Activated CD4-positive, alpha-beta T cell treated with anti-CD3 and anti-CD28 coated beads for 24 hours (primary cell): ENCODE measurements at places on chromosomes 12 and 14.

- DNase-seq: no peak
Measured at GRCh38 chr12:62933602-62934238, 1.2 kb downstream of the PPM1H start.

- no peak for DNase-seq
Measured at GRCh38 chr14:52348279-52348678, 34.2 kb downstream of the PTGER2 start.

GRCh38 chr14:104106471-104106991 lies 21.0 kb downstream of the ASPG start:
- DNase-seq: no peak

DNA sequence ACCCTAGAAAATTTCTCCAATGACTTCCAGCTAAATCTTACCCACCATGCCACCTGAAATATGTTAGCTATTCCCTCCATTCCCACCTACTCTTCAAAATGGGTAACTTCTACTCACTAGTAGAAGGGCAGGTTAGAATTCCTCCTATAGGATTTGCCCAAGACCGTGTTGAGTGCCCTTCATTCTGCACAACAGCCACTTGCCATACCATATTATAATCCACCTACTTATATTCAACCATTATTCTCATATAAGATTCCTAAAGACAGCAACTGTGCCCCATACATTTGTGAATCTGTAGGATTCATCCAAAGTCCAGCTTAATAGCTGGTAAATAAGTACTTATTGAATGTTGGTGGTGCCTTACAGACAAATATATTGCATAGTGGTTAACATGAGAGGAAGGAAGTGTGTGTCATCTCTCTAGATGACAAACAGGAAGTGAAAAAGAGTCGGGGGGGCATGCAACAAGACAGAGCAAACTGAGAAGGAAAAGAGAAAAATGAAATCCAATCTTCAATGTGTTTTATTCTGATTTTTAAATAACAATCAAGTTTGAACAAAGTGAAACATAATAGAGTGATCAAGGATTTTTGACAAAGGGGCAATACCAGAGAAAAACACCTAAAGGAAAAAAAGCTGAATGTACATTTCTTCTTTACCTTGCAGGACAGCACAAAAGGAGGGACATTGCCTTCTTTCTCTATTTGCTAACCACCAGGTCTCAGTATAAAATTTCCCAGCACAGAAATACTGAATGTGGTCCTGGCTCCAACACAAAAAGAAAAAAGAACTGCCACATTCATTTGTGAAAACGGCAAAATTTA lies 389.3 kb upstream of the USP15 start:
- no peak for DNase-seq

DNA sequence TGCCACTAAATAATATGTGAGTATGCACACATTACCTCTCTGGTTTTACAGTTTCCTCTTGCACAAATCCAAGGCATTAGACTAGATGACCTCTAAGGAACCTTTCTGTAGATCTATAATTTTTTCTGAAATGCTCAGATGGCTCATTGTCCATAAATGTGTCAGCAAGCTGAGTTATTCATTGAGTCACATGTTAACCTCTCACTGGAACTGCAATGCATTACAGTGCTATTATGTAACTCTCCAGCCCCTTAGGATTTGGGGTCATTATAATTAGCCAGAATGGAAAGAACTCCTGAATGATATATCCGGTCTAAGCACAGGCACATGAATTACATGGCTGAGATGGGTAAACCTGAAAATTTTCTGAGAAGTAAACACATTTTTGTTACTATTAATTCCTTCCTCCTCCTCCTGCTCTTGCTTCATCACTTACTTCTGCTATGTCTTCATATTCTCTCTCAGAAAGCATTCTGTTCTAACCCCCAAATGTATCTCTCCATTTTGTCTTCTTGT lies 20.3 kb upstream of the DRAM1 start:
- DNase-seq: no peak

- DNase-seq: no peak
Measured at GRCh38 chr14:54537651-54538050, 27.9 kb downstream of the CGRRF1 start.

GRCh38 chr12:71011261-71011660 lies 90.7 kb upstream of the PTPRR start:
- no peak for DNase-seq

DNA sequence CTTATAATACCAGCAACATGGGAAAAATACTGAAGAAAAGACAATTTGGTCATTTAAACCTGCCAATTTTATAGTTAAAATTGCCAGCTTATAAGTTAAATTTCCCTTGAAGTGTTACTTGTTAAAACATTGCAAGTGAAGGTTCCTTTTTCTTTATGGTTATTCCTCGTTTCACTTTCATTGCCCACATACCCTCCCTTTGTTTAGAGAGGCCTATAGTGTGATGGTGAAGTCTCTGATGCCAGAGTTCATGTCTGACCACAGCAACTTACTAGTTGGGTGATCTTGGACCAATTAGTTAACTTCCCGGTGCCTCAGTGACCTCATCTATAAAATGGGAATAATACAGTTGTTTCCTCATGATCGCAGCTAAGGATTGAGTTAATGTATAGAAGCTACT lies 173.5 kb downstream of the ANO6 start:
- no peak for DNase-seq

GRCh38 chr12:48527891-48528670 lies 2.6 kb downstream of the OR8S1 start:
- no peak for DNase-seq

DNA sequence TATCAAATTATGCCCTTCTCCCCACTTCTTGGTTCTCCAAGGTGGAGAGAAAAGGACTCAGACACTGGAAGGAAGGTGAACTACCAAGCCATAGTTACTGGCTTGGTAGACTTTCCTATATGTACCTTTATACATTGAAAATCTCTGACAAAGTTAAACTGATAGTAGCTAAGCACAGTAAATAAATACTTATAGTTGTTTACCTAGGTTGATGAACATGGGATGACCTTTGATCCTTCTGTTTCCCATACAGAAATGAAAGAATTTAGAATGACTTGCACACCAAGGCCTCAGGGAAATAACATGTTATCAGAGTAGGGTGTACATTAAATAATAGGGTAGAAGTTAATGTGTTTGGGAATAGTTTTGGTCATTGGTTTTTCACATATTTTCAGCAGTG lies 6.7 kb downstream of the ARHGAP5 start:
- DNase-seq: no peak

- no peak for DNase-seq
Measured at GRCh38 chr12:131871677-131872076, 22.7 kb upstream of the ULK1 start.

DNA sequence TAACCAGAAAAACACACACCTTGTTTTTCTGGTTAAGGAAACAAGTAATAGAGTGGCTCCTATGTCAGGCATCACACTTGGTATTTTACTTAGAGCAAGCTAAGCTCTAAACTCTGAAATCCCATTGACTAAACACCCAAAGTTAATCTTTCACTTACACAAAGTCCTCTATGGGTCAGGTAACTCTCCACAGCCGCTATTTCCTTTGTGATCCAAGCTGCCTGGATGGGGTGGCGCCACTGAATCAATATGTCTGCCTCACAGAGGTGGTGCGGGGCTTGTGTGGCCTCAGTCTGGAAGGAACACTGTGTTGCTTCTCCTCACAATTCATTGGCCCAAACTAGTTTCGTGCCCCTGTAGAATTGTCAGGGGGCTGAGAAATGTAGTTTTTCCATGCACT lies 160.0 kb upstream of the E2F7 start:
- DNase-seq: no peak

GRCh38 chr12:121889274-121889624 lies 659 bp downstream of the PSMD9 start:
- DNase-seq: no peak

GRCh38 chr14:54839701-54840119 lies 62.9 kb downstream of the GCH1 start:
- DNase-seq: no peak

DNA sequence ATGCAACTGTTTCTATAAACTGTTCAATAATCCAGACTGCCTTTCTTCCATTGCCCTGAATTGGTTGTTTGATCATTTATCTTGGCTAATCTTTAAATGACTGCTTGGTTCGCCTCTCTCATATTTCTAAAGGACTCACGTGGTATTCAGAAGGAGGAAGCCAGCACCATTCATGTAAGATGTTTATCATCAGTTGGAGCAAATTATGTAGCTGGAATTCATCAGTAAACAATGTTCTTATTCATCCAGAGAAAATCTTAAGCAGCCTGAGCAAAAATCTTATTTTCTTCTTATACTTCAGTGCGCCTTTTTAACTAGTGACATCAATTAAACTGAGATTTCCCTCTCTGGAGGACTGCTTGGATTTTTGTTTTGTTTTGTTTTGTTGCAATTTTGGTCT lies 538.7 kb upstream of the TMEM132C start:
- DNase-seq: no peak

- no peak for DNase-seq
Measured at GRCh38 chr12:96534339-96534738, 45.0 kb downstream of the CFAP54 start.

GRCh38 chr14:60090864-60091519 lies 731 bp upstream of the PCNX4 start:
- no peak for DNase-seq

DNA sequence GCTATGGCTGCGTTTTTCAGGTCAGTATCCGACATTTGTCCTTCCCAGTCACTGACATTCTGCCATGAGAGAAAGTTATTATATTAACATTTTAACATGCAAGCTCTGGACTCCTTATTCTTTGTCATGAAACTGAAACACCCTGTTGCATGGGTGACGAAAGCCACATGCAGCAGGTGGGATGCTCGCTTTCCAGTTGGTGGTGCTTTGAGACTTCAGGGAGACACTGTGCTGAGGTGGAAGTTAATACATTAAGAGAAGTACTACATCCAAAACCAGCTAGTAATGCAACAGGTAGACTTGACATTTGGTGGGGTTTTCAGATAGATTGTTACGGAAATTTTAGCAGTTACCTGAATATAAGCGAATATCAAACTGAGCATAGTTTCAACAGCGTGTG lies 32.8 kb upstream of the AMN start:
- no peak for DNase-seq

DNA sequence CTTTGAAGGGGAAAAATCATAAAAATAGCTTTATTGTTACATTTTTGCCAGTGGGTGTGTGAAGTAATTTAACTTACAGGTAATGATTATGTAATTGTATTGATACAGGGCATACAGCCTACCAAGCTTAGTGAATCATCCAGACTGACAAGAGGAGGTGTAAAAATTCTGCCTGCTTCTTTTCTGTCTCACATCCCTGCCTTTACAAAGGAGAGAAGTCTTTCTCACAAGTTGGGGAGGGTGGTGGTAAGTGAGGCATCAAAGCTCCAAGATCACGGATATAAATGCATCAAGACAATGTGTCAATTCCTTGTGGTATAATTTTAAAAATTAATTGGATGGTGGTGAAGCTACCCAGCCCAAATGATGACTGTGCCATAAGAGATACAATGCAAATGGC lies 39.0 kb upstream of the G2E3 start:
- DNase-seq: no peak

DNA sequence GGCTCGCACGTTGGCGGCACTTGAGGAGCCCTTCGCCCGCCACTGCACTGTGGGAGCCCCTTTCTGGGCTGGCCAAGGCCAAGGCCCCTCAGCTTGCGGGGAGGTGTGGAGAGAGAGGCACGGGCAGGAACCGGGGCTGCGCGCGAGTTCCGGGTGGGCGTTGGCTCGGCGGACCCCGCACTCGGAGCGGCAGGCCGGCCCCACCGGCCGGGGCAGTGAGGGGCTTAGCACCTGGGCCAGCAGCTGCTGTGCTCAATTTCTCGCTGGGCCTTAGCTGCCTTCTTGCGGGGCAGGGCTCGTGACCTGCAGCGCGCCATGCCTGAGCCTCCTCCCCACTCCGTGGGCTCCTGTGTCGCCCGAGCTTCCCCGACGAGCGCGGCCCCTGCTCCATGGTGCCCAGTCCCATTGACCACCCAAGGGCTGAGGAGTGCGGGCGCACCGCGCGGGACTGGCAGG lies 71.6 kb upstream of the CNTN1 start:
- DNase-seq: no peak

DNA sequence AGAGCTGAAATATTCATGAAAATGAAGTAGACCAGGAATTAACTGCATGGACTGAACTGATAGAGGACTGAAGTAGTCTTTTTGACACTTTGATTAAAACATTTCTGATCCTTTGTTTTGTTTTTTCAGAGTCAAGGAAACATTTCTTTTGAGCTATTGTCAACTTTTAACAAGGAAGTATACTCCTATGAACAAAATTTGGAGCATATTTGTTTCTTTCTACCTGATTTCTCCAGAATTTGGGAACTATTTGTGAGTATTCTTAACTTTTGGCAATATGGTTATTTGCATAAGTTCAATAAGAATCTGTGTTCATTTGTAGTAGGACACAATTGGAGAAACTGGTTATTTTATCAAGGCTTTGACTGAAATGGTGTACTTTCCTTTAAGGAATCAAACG lies 71.3 kb upstream of the HECTD1 start:
- DNase-seq: no peak

GRCh38 chr14:52124791-52125684 lies 56.2 kb upstream of the NID2 start:
- DNase-seq: no peak

- no peak for DNase-seq
Measured at GRCh38 chr14:103805708-103806107, 41.7 kb downstream of the PPP1R13B start.

- DNase-seq: no peak
Measured at GRCh38 chr12:124765581-124766489, 97.8 kb downstream of the SCARB1 start.

GRCh38 chr12:71654200-71654599 lies 9.4 kb downstream of the ZFC3H1 start:
- no peak for DNase-seq

DNA sequence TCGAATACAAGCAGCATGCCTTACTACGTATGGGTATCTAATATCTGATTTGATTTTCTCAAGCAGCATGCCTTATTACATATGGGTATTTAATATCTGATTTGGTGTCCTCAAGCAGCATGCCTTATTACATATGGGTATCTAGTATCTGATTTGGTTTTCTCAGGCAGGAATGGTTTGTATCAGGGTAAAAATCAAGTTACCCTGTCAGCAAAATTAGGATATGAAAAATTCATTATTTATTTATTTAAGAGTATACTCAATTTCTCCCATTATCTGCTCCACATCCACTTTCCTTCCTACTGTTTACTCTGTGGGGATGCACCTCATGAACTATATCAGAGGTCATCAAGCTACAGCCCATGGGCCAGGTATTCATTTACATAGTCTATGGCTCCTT lies 21.9 kb downstream of the ZNF891 start:
- DNase-seq: no peak

- DNase-seq: no peak
Measured at GRCh38 chr14:35398071-35398584, 6.4 kb downstream of the NFKBIA start.

DNA sequence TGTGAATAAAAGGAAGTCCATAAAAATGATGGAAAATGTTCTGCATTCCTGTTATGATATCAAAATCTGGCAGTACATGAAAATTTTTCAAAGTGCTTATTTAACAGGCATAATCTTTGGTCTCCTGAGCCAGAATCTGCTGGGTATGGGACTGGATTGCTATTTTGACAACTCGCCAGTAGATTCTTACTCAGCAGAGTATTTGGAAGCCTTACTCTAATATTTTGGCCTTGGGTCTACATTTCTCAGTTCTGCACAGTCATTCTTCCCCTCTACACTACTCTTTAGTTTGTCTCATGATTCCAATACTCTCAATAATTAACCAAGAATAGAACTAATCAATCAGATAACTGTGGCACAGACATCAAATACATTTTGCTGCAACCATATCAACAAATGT lies 1.1 kb upstream of the SLCO1B1 start:
- no peak for DNase-seq
